ENCODE measurements at places on chromosomes 3 and 15.
A peak's percentile ranks its signal among the peaks of the same experiment; 100 is the strongest.

DNA sequence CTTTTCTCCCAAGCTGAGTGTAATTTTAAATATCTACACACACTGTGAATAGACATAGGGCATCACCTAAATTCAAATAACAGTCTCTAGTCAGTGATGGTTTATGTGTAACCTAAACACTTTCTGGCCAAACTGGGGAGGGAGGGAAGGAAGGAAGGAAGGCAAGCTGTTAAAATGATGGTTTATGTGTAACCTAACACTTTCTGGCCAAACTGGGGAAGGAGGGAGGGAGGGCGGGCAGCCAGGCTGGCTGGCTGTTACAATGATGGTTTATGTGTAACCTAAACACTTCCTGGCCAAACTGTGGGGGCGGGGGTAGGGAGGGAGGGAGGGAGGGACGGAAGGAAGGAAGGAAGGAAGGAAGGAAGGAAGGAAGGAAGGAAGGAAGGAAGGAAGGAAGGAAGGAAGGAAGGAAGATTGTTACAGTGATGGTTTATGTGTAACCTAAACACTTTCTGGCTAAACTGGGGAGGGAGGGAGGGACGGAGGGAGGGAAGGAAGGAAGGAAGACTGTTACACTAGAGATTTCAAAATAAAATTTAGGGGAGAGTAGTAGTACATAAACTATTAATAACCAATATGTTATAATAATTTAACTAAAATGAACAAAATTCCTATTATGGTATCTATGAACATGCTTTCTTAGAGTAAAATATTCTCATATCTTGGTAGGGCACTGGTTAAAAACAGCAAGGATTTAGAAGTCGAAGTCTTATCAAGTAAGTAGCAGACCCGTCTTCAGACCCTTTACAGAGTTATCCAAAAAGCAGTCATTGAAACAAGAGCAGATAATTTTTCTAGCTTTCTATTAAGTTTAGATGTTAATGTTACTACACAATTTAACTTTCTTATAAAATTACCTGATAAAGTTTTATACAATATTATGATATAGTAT, 148.1 kb downstream of the LMLN start:
- DNase-seq = no peak

GRCh38 chr3:169161011-169161410, 502.5 kb downstream of the MECOM start:
- no peak for DNase-seq

GRCh38 chr3:190696777-190697501, 165.6 kb downstream of the GMNC start:
- no peak for DNase-seq

- DNase-seq = no peak
Measured at GRCh38 chr15:80114114-80114513, 38.7 kb upstream of the FAH start.

DNA sequence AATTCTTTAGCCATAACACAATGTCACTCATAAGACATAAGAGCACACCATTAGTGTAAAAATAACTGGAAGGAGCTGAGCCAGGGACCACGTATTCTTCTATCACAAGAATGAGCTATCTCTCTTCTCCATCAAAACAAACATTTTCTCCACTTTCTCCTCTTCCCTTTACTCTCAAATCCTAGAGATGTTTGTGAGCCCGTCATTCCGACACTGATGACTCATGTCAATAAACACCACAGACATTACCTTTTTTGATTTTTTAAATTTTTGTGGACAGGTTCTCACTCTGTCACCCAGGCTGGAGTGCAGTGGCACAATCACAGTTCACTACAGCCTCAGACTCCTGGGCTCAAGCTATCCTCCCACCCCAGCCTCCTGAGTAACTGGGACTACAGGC, 86.6 kb downstream of the MEX3B start:
- no peak for DNase-seq

GRCh38 chr3:183428447-183429211, at the start of gene MCF2L2:
Gene MCF2L2, minus strand, starts transcription at chr3:183428619. Its CDS starts 642 bp downstream, at chr3:183427977.
- DNase-seq = peak; percentile 47

Measured in NCI-H524 (cell line).